SK-N-DZ (cell line): ENCODE measurements at places on chromosomes 6 and 20.

- no peak for DNase-seq
These were observed 113.4 kb downstream of the SCP2D1 start for GRCh38 chr20:18926965-18927364.

GRCh38 chr20:24747010-24747712 is 201.9 kb upstream of the CST7 start:
- DNase-seq = peak; percentile 79

DNA sequence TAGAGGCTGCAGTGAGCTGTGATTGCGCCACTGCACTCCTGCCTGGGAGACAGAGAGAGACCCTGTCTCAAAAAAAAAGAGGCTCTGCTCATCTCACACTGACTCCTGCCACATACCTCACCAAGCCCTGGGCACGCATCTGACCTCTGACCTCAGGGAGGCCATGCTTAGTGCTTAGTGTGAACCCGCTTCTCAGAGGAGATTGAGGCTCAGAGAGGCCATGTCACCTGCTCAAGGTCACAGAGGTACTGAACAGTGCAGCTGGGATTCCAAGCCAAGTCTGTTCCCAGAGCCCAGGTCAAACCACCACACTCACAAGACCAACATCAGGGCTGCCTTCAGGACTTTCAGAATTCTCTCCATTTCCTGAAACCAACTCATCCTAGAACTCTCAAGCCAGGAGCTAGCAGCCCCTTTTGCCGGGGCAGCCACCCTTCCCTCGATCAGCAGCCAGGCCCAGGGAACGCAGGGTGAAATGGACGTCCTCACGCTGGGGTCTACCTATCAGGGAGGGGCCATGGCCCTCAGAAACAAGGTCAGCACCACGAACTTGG is 2.9 kb downstream of the CABLES2 start:
- DNase-seq = no peak

GRCh38 chr6:1952740-1953360 is 292.6 kb downstream of the GMDS start:
- no peak for DNase-seq

DNA sequence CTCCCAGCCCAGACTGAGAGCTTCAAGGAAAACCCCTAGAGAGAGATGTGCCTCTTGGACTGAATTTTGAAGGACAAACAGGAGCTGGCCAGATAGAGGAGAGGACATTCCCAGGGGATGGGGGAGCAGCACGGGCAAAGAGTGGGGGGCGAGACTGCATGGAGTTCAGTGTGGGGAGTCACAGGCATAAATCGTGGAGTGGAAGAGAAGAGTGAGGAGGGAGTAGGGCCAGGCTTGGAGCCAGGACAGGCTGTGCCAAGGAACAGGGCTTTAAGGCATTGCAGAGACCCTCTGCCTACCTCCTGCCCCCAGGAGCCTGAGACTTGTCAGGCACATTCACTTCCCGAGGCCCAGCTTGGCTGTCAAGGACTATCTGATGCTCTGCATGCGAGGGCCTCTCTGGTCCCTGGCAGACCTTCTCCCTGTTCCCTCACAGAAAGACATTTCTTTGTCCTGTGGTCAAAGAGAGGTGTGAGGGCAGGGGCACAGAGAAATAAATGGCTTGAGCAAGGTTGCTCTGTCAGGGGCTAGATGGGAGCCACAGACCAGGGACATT is 5.2 kb upstream of the SLC22A7 start:
- DNase-seq = no peak

DNA sequence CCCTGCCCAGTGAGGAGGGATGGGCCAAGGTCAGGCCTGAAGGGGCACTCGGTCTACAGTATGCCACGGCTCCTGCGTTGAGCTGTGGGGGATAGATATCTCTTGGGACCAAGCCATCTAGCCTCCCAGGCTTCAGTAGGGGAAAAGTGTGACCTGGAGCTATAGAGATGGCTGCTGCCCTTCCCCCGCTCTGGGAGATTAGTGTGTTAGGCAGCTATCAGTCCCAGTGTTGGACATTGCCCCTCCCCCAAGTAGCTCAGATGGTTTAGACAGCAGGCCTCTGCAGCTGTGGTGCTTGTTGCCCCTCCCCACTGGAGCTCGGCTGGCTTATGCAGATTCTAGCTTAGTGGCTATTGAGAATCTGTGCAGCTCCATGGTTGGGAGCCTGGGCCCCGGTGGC is 56.8 kb downstream of the KHDRBS2 start:
- DNase-seq = peak; percentile 11

- peak; percentile 74 for DNase-seq
These were observed 71.4 kb upstream of the PBOV1 start for GRCh38 chr6:138289739-138290138.

GRCh38 chr6:108559097-108559883 is 1.4 kb upstream of the FOXO3 start:
- peak; percentile 89 for DNase-seq

- peak; percentile 53 for DNase-seq
These were observed 8.2 kb downstream of the ARHGAP40 start for GRCh38 chr20:38609815-38610214.

DNA sequence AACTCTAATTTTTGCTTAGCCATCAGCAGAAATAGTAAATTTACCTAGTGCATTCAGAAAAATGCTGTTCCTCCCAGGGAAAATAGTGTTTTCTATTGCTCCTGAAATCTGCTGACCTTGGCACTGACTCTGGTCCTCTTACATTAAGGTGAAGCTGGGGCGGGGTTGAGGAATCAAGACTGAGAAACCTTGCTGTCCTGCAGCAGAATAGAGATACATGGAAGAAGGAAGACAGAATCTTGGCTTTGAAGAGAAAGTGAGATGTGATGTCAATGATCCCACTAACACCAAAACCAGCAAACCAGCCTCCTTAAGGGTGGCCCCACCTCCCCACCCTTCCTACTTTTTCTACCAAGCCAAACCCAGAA is 840 bp upstream of the LY86 start:
- no peak for DNase-seq

- no peak for DNase-seq
These were observed 38.9 kb downstream of the CSNK2A1 start for GRCh38 chr20:504632-505075.

DNA sequence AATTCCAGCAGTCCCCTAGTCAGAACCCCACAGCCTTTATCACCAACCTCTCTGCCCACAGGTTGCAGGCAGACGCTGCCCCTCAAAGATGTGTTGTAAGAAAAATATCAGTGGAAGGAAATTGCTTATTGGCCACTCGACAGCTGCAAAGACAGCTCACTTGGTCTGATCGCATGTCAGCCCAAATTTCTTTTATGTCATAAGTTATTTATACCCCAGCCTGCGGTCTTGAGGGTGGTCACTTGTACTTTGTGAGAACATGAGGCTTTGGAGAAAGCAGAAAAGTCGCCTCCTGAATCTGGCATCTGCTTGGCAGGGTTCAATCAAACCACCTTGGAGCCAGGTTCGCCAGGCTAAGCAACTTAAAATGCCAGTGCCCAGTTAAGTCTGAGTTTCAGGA is 236.5 kb upstream of the CDH4 start:
- no peak for DNase-seq

DNA sequence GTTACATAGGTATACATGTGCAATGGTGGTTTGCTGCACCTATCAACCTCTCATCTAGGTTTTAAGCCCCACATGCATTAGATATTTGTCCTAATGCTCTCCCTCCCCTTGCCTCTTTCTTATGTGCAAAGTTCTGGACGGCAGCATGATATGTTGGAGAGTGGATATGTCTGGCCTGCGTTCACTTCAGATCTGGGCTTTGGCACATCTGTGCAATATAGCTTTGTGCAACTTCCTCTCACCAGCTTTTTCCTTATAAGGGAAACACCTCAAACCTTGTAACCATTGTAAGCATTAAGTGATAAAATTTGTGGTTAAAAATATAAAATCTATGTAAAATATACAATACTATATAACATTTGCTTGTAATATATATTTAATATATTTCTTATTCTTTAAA is 288.0 kb downstream of the PHACTR1 start:
- DNase-seq = no peak

GRCh38 chr6:79782792-79783580 is 151.9 kb downstream of the SH3BGRL2 start:
- DNase-seq = no peak

- DNase-seq = no peak
These were observed 302.6 kb downstream of the GMDS start for GRCh38 chr6:1942834-1943233.

- no peak for DNase-seq
These were observed 656.0 kb upstream of the ID4 start for GRCh38 chr6:19181211-19181610.

DNA sequence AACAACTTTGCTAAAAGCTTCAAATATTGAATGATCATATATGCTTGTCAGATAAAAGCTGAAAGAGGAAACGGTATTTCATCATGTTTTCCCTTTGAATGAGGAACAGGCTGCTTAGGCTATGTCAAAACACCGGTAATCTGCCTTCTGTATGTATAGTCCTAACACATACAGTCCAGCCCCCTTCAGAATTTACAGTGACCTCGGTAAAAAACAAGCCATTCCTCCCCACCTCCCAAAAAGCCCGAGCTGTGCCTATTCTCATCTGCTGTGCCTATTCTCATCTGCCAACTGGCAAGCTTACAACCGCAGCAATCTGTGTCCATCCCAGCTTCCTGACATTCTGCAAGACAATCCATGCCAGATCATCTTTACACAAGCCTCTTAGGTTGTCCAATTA is 26.8 kb upstream of the UBE2J1 start:
- DNase-seq = no peak

DNA sequence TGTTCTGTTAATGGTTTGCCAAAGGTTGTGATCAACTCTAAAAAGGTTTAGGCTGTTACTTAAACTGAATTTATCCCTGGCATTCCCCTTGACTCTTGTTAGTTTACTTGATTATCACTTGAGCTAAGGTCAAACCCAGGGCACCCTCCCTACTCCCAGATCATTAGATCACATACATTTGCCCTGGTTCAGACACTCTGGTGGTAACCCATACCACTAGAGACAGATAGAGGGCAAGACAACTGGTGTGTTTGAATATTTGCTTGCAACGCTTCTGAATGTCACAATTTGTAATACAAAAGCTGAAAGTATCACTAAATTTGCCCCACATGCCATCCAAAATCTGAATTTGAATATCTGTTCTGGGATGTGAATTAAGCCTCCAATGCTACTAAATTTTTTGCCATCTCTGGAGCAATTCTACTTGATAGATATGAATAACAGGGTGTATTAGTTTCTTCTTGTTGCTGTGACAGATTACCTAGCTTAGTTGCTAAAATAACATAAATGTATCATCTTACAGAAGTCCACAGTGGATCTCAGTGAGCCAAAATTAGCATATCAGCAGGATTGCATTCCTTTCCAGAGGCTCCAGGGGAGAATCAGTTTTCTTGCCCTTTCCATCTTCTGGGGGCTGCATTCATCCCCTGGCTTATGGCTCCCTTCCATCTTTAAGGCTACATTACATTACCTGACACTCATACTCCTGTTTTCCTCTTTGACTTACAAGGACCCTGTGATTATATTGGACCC is 45.4 kb downstream of the FIG4 start:
- DNase-seq = peak; percentile 9
